ENCODE measurements at places on chromosomes 4 and X. TPM values are rescaled to one million over a fixed set of nuclear protein-coding genes. Genes with fewer than 3 reads are reported as not detected.

The FAM9C gene
- total RNA-seq, result not detected

The ADH7 gene
- not detected for total RNA-seq

The G6PD gene
- total RNA-seq, result 22.0 TPM

DNA sequence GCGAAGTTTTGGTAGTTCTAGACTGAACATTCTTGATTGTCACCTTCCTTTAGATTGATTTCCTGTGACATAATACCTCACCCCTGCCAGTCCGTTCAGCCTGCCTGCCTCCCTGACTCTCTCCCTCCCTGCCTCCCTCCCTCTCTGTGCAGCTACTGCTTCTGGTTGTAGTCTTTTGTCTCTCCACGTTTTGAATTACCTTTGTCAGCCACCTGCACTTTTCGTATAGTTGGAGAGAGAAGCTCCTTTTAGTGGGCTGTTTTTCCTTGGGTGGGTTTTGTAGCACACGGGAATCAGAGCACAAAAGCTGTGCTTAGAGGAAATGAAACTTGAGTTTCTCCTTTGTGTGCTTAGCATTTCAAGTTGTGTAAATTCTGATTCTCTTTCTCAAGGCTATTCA is 32.6 kb upstream of the MSMO1 start:
- no peak for DNase-seq

GRCh38 chr4:75122424-75123014 is 189.6 kb downstream of the PARM1 start:
- DNase-seq, result no peak

GRCh38 chr4:96379524-96379923 is 539.6 kb downstream of the PDHA2 start:
- DNase-seq, result no peak

DNA sequence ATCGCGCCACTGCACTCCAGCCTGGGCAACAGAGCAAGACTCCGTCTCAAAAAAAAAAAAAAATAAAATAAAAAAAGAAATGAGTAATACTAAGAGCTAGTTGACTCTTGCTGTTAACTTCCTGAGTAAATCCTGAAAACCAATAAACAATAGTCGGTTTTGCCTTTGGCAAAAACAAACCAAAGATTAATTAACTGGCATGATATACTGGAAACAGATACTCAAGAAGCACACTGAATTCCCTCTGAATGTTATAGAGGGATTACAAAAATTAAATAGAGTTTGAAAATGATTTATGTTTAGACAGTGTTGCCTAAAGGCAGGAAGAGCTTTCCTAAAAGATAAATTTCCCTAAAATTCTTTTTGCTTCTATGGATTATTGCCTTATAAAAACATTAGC is 1702.3 kb downstream of the STIM2 start:
- no peak for DNase-seq

- no peak for DNase-seq
Observed at GRCh38 chr4:185587427-185588161, 52.3 kb upstream of the PDLIM3 start.

GRCh38 chrX:30313322-30313721 is 4.1 kb upstream of the NR0B1 start:
- no peak for DNase-seq

DNA sequence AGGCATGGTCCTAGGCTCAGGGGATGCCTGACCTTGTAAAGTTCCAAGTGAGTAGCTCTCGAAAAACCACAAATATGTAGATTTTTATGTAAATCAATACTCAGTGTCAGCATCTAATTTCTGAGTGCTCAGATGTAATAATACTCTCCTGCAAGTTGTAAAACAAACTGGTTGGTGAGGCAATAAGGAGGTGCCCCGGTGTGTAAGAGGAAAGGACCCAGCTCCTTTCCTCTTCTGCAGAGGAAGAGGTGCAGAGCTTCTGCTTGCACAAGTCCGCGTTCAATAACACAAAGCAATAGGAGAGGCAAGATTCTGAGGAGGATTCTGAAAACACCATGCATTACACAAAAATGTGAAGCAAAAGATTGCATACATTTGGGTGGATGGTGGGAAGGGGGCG is 43.6 kb upstream of the ENPP6 start:
- peak; percentile 5 for DNase-seq

DNA sequence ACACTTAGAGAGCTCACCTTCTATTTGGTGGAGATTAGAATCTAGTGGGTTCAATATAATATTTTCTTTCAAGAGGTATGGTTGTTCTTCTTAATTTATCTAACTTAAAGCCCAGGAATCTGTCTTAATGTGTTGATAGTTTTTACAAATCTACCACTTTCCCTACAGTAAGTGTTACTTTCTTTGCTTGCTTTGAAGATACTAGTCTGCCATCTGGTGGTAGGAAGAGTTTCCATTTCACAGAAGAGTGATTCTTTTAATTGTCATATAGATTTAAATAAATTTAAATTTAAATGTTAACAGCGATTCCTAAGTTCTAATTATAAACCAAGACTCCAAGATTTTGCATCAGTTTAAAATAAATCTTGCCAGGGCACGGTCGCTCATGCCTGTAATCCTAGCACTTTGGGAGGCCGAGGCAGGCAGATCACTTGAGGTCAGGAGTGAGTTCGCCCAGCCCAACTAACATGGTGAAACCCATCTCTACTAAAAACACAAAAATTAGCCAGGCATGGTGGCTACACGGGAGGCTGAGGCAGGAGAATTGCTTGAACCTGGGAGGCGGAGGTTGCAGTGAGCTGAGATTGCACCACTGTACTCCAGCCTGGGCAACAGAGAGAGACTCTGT is 43.5 kb downstream of the NUDT9 start:
- DNase-seq, result no peak

DNA sequence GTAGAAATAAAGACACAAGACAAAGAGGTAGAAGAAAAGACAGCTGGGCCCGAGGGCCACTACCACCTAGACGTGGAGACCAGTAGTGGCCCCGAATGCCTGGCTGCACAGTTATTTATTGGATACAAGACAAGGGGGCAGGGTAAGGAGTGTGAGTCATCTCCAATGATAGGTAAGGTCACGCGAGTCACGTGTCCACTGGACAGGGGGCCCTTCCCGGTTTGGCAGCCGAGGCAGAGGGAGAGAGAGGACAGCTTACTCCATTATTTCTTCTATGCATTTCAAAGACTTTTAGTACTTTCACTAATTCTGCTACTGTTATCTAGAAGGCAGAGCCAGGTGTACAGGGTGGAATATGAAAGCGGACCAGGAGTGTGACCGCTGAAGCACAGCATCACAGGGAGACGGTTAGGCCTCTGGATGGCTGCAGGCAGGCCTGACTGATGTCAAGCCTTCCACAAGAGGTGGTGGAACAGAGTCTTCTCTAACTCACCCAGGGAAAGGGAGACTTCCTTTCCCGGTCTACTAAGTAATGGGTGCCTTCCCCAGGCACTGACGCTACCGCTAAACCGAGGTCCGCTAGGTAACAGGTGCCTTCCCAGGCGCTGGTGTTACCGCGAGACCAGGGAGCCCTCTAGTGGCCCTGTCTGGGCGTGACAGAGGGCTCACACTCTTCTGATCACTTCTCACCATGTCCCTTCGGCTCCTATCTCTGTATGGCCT is 44.9 kb downstream of the ZBTB49 start:
- DNase-seq, result no peak

DNA sequence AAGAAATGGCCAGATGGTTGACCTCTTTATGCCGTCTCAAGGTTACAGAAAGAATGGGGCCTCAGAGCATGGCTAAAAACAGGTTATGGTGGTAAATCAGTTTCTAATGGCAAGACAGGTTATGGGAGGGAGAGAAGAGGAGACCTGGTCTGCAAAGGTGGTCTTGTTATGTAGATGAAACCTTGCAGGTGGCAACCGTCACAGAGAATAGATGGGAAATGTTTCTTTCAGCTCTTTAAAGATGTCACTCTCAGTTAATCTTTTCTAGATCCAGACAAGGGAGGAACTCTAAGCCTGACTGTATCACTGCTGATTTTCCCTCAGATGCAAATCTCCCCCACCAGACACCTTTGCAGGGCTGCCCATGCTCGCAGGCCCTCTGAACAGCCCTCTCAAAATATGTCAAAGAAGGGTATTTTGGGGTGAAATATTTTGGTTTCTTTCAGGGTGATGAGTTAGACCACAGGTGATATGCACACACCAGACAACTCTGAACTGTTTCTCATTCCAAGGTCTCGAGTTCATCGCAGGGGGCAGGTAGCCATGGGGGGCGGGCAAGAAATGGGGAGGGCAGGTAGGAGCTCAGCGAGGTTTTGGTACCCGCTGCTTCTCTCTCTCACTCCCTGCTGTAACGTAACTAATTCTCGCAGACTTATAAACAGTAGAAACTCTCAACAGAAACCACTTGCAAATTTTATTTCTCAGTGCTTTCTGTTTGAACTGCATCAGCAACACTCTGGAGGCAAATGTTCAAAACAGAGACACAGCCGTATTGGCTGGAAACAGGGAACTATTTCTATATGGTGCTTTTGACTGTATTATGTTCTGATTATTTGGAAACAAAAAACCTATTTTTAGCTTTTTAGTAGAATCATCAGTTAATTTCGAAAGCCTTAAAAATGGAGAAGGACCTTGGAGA is 32.4 kb downstream of the CASP3 start:
- DNase-seq, result no peak
